ENCODE measurements at places on chromosomes 16 and 17.

- DNase-seq, result no peak
Observed at GRCh38 chr16:86797700-86798099, 219.4 kb downstream of the FOXL1 start.

- no peak for DNase-seq
Observed at GRCh38 chr17:50161911-50162288, 3.9 kb upstream of the SGCA start.

DNA sequence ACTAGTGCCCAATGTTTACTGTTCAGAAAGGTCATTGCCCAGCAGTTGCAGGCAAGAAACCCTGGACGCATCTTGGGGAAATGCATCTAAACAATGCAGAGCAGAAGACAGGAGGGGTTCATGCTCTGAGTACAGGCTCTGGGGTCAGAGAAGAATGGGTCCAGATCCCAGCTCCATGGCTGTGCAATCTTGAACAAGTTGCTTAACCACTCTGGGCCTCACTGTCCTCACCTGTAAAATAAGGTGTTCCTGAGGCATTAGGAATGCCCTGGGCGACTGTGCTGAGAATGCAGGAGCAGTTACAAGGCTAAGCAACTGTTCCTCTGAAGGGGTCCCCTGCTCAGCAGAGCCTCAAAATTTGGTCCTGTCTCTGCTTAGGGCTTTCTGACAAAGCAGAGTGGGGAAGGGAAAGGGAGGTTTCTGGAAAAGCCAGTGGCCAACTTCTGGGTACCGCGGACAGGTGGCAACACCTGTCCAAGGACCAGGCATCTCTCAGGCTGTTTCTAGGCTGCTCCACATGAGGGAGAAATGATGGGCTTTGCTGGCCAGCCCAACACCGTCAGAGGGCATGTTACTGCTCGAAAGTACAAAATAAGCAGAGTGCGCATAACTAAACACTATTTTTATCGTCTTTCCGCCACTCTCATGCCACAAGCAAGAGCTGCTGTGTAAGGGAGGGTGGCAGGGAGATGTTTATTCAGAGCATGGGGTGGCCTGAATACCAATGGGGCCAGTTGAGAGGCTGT, 176.8 kb downstream of the XYLT1 start:
- DNase-seq, result no peak

GRCh38 chr16:89722392-89723278, 1.3 kb downstream of the ZNF276 start:
- DNase-seq, result peak; percentile 43

- no peak for DNase-seq
Observed at GRCh38 chr16:53908731-53909130, 204.8 kb downstream of the FTO start.

GRCh38 chr16:15916323-15916722, 27.9 kb upstream of the CEP20 start:
- no peak for DNase-seq

GRCh38 chr17:65930140-65930730, 261.7 kb downstream of the CEP112 start:
- no peak for DNase-seq

DNA sequence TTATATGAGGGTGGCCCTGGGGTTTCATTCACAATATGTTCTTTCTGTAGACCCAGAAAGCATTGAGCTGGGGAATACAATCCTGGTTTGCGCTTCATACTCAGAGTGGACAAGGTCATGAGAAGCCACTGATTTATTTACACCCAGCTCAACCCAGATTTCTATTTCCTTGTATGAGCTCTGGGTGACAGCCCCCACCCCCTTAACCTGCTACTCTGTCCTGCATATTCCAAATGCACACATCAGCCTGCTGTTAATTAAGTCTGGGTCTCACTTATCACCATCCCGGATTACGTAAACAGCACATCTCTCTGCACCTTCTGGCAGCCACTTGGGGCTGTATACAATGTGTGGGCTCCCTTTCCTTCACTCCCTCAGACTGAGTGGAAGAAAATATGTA, 102.4 kb downstream of the DNAH9 start:
- no peak for DNase-seq

DNA sequence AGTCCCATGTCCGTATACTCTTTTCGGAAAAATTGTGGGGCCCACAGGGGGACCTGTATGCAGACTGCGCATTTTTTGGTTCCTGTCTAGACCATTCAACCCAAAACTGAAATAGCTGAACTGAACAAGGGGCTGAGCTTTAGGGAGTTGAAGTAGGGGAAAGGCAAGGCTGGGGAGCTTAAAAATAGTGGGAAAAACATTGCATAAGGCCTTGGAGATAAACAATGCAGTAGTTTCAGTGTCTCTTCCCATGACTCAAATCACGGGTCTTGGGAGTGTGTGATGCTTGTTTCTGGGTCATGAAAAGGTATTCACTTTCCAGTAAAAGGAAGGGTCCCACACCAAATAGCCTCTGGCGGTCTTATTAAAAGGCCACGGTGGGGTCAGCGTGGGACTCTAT, 402.8 kb upstream of the SALL1 start:
- DNase-seq, result no peak
